Stimulated activated CD8-positive, alpha-beta memory T cell treated with anti-CD3 and anti-CD28 coated beads, Interleukin-4, amount 100 ng/mL, for 48 hours (primary cell): ENCODE measurements at places on chromosomes 16 and 17.

DNA sequence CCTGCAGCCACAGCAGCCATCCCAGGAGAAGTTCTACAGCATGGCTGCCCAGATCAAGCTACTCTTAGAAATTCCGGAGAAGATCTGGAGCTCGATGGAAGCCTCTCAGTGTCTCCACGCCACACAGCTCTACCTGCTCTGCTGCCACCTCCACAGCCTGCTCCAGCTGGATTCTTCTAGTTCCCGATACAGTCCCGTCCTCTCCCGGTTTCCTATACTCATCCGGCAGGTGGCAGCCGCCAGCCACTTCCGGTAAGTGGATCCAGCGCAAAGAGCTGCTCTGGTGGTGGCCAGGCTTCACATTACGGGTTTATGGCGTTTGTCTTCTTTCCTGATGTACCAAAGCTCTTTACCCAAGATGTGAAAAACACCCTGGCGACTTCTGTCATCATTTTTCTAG, 3.6 kb downstream of the COG1 start:
- DNase-seq: no peak

DNA sequence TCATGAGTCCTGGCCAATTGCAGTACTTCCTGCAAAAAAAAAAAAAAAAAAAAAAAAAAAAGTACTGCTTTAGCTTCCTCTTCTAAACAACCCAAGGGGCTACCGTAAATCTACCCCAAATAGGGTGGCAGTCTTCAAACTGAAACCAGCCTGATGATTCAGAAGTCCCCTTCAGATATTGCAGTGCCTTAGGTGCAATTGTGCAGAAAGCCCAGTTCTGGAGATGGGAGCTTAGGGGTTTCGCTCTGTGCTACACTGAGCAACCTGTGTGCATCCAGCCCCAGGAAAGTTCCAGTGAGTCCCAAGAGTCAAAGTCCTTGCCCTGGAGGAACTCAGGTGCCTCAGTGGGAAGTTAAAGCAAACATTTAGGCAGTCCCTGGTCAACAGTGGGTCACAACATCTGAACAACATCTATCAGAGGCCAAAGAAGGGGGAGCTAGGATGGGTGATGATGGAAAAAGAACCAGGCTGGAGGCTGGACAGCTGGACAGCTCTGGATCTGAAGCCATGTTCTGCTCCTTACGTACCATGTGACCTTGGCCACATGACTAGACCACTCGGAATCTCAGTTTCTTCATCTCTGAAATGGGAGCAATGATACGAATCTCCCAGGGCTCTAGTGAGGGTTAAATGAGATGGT, 6.7 kb upstream of the CIITA start:
- peak; percentile 45 for DNase-seq

- DNase-seq: peak; percentile 34
Measured at GRCh38 chr16:68470461-68471150, 22.3 kb upstream of the SMPD3 start.

- DNase-seq: no peak
Measured at GRCh38 chr17:36085765-36086164, 4.2 kb downstream of the CCL3 start.
